ENCODE measurements at places on chromosomes 11 and 22.

GRCh38 chr11:113022262-113022661 lies 61.0 kb downstream of the NCAM1 start:
- DNase-seq, result no peak

GRCh38 chr11:69584160-69584559 lies 56.8 kb upstream of the CCND1 start:
- DNase-seq, result no peak

DNA sequence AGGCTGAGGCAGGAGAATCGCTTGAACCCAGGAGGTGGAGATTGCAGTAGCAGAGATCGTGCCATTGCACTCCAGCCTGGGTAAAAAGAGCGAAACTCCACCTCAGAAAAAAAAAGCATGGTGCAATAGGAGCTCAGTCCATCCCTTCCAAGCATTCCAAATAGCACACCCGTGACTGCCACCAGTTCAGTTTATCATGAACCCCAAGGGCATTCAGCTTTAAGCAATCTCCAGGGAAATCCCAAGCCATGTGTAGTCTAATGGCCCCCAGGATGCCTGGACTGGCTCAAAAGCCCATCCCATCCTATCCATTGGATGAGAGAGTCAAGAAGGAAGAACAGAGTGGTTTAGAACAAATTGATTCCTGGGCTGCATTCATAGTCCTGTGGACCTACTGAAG lies 16.2 kb downstream of the MICAL3 start:
- no peak for DNase-seq

DNA sequence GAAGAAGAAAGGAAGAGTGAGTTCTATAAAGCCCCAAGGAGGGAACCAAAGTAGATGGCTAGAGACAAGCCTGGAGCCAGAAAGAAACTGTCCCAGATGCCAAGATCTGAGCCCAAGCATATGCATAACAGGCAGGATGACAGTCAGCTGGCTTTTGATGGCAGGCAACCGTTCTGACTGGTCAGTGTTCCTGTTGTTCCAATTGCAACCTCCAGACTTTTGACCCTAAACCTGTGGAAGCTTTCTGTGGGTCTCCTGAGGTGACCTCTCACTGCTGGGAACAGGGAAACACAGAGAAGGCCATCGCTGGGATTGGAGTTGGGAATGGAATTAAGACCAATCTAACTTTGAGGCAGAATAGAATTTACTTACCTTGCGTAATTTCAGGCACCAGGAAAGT lies 21.6 kb upstream of the NNMT start:
- DNase-seq, result no peak

DNA sequence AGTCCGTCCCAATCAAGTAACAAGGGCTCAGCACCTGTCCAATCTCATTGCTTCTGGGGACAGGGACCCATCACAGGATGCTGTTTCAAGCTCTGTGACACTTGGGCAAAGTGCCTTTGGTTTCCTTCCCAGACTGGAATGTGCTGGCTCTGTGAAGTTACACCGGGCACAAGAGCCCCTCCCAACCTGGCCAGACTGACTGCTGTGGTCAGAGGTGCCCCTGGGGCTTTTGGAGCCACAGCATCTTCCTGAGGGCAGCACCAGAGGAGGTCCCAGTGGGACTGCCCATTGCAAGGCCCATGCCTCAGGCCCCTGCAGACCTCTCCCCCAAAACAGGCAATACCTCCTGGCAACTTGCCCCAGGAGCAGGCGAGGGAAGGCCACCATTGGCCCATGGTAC lies 155.2 kb upstream of the GRK3 start:
- no peak for DNase-seq

DNA sequence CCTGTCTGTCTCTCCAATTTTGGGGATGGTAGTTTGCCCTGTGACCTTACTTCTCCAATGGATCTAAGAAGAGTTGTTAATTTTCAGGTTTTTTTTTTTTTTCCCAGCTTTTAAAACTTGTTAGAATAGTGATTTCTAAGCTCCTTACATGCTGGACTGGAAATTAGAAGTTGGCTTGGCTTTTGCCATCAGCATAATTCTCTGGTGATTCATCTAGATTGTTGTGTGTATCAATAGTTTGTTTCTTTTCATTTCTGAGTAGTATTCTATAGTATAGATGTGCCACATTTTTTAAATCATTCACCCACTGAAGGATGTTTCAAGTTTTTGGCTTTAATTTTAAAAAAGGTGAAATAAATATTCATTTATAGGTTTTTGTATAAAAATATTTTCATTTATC lies 51.4 kb downstream of the ADAMTS15 start:
- no peak for DNase-seq

Measured in pulmonary artery endothelial cell (primary cell).